ENCODE measurements at places on chromosomes 13 and 19.

GRCh38 chr19:18109733-18110608 is 12.4 kb downstream of the MAST3 start:
- peak; percentile 34 for DNase-seq

DNA sequence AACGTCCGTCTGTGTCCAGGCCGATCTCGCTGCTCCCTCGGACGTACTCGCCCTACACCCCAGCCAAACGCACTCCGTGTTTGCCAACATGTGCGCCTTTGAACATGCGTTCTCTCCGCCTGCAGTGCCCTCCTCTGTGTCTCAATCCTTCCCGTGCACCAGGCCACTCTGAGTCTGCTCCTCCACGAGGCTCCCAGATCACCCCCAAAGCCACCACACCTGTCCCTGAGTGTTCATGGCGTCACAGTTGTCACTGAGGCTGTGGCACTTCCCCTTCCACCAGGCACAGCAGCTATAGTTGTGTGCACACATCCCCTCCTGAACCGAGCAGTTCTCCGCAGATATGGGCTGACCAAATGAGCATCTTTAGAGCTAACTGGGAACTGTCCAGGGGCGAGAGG is 35.6 kb downstream of the RASA3 start:
- DNase-seq = no peak

GRCh38 chr13:110238818-110239195 is 68.2 kb downstream of the COL4A1 start:
- DNase-seq = no peak

DNA sequence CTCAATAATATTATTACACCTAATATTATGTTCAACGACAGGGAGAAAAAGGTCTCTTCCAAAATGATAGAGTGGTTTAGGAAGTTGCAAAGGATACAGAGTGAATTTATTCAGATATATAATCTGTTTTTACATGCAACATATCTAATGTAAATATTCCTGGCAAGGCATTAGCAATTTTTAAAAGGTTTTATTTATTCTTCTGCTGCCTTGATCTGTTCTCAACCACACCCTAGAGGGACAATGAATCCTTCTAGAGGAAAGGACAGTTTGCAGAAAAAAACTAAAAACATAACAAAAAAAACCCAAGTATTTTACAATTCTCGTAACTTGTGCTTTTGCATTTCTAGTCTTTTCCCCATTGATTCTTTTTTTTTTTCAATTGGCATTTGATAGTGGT is 459.6 kb downstream of the KLF12 start:
- no peak for DNase-seq

DNA sequence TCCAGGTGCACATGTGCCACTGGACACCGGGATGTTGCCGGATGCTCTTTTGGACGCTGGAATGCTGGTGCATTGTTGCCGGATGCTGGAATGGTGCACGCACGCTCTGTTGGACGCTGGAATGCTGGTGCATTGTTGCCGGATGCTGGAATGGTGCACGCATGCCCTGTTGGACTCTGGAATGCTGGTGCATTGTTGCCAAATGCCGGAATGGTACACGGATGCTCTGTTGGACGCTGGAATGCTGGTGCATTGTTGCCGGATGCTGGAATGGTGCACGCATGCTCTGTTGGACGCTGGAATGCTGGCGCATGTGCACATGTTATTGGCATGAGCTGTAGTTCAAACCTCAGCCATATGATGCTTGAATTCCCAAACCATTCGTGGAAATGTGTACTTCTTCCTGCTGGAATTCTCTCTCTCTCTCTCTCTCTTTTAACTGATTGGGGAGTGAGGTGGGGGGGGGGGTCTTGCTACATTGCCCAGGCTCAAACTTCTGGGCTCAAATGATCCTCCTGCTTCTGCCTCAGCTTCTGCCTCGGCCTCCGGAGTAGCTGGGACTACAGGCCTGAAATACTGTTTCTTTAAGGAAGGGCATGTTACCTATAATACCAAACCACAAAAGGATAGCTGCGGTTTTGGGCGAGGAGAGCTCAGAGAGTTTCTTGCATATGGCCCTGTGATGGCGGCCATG is 1.2 kb upstream of the MCF2L start:
- DNase-seq = peak; percentile 4

DNA sequence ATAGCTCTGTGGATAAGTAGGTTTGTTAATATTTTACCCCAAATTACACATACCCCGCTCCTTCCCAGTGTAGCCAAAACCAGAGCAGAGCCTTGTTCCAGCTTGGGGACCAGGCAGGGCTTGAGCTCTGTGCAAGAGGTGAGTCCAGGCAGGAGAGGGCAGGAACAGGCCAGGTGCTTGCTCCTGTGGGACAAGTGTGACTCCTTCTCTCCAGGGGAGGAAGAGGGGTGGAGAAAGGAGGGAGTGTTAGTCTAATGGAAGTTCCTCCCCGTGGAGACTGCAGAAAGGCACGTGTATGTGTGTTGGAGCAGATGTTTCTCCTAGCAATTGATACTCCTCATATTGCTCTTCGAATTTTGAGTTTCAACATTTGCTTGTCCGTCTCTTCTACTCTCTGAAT is 201.0 kb downstream of the FGF9 start:
- no peak for DNase-seq

- no peak for DNase-seq
Observed at GRCh38 chr19:28519952-28520861, 692.7 kb downstream of the UQCRFS1 start.

Data from EL (cell line).